ENCODE measurements at places on chromosomes 2 and 18. TPM values are rescaled to one million over a fixed set of nuclear protein-coding genes. Genes with fewer than 3 reads are reported as not detected.

Gene CABYR
- 6.1 TPM for total RNA-seq

Gene CCDC148
- total RNA-seq = 0.71 TPM

Gene AOX1
- total RNA-seq = 56.1 TPM

Gene TGFA
- total RNA-seq = 1.9 TPM

Gene RAD51AP2
- total RNA-seq = not detected

- DNase-seq = no peak
- no peaks in the 10 kb centered on the region for H3K36me3 ChIP-seq
- H3K4me3 ChIP-seq = no peak overlapping the region
- no peaks in the 10 kb centered on the region for H3K27me3 ChIP-seq
- no peak overlapping the region for H3K27ac ChIP-seq
- H3K4me1 ChIP-seq = no peaks in the 10 kb centered on the region
Observed at GRCh38 chr2:26355038-26355995, 8.7 kb upstream of the ADGRF3 start.

GRCh38 chr2:99810225-99810624 lies 320.4 kb upstream of the REV1 start:
- H3K4me1 ChIP-seq = peaks cover 5% of the 10 kb centered on the region
- no peak for DNase-seq
- no peak overlapping the region for H3K27ac ChIP-seq
- no peaks in the 10 kb centered on the region for H3K36me3 ChIP-seq
- H3K27me3 ChIP-seq = no peaks in the 10 kb centered on the region
- H3K4me3 ChIP-seq = no peak overlapping the region

- H3K4me3 ChIP-seq = no peak overlapping the region
- H3K27ac ChIP-seq = peak overlapping the region; percentile 26
- no peak for DNase-seq
- no peaks in the 10 kb centered on the region for H3K27me3 ChIP-seq
- no peaks in the 10 kb centered on the region for H3K36me3 ChIP-seq
Observed at GRCh38 chr2:86243950-86244733, 44.9 kb downstream of the MRPL35 start.

DNA sequence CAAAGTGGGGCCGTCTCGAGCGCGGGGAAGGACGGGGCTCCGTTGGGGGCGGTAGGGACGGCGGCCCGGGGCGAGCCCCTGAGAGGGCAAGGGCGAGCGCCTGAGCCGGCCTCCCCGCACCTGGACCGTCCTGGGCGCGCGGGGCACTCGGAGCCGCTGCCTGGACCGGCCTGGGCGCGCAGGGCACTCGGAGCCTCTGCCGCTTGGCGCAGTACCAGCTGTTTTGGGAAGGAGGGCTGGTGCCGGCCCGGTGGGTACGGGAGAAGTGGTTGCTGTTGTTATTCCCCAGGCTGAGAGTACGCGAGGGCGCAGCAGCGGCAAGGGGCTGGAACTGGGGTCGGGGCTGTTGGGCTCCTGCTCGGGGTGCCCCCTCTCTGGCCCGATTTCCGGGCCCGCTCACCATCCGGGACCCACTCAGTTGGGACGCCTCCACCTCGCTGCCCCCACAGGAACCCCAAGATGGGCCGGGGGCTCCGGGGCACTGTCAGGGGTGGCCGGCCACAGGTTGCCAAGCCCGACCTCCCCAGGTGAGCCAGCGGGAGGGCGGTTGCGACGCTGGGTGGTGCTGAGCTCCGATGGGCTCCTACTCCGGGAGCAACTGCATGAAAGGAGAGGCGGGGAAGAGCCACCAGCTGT lies 579 bp downstream of the ARHGEF4 start:
- no peaks in the 10 kb centered on the region for H3K4me1 ChIP-seq
- no peaks in the 10 kb centered on the region for H3K36me3 ChIP-seq
- H3K27ac ChIP-seq = no peak overlapping the region
- H3K27me3 ChIP-seq = peaks cover 3% of the 10 kb centered on the region
- peak overlapping the region; percentile 50 for H3K4me3 ChIP-seq
- no peak for DNase-seq

DNA sequence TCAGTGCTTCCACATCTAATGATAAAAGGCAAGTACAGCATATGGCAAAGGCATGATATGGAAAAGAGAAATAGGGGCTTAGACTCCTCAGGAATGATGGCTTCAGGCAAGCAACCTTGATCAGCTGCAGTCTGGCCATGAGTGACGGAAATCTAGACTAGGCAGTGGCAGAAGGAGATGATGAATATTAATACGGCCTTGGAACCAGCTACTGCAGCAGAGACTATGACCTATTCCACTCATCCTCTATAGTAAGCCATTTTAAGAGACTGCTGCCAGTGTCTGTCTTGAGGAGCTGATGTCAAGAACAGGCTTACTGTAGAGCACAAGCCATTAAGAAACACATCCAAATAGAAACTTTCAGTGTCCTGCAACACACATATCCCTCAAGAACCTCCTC lies 23.7 kb downstream of the ASXL2 start:
- H3K4me1 ChIP-seq = peaks cover 13% of the 10 kb centered on the region
- H3K27me3 ChIP-seq = no peaks in the 10 kb centered on the region
- no peaks in the 10 kb centered on the region for H3K36me3 ChIP-seq
- H3K27ac ChIP-seq = no peak overlapping the region

DNA sequence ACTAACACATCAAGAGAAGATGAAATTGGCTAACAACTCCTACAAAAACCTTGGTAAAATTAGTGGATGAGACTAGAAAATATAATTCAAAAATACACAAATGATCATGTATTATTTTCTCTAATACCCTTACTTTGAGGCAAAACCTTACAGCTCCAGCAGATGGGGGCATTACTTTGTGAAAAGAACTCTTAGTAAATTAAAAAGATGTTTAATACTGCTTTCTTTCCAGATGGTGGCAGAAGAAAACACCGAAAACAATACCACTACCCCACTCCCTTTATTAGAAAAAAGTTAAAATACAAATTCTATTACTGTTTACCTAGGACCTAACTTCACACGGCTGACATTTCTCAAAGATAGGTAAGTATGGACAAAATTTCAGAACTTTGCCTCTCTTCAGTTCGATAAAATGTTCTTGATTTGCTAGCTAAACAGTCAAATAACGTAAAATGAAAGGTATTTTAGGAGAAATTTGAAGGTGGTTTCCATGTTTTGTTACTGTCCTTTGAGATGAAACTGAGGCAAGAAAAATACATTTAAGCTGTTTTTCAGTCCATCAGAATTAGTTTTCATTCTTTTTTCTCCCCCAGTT lies 30.6 kb downstream of the ORC4 start:
- peak overlapping the region; percentile 49 for H3K4me3 ChIP-seq
- H3K4me1 ChIP-seq = no peaks in the 10 kb centered on the region
- no peaks in the 10 kb centered on the region for H3K36me3 ChIP-seq
- no peak for DNase-seq
- no peak overlapping the region for H3K27ac ChIP-seq

DNA sequence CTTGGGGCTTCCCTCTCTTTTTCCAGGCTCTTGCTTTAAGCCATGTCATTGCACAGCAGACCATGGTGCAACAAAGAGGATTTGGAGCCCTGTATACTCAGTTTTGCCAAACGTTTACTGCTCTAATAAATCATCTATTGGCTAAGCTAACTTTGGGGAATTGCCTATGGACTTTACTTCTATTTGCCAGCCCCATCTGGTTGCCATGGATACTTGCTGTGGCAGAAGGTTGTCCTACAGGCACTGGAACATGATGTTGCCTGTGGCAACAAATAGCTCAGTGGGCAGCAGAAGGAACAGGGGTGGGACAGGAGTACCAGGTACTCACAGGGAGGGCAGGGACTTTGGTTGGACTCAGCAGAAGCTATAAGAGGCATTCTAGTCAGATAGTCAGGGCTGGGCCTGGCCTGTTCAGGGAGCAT lies 129.7 kb downstream of the CCDC85A start:
- no peak for DNase-seq
- no peaks in the 10 kb centered on the region for H3K36me3 ChIP-seq
- H3K27me3 ChIP-seq = no peaks in the 10 kb centered on the region
- no peaks in the 10 kb centered on the region for H3K4me1 ChIP-seq

GRCh38 chr2:9774266-9774665 lies 69.0 kb upstream of the TAF1B start:
- peaks cover 14% of the 10 kb centered on the region for H3K4me1 ChIP-seq
- H3K27me3 ChIP-seq = no peaks in the 10 kb centered on the region
- no peaks in the 10 kb centered on the region for H3K36me3 ChIP-seq
- H3K4me3 ChIP-seq = no peak overlapping the region
- no peak overlapping the region for H3K27ac ChIP-seq
- no peak for DNase-seq

DNA sequence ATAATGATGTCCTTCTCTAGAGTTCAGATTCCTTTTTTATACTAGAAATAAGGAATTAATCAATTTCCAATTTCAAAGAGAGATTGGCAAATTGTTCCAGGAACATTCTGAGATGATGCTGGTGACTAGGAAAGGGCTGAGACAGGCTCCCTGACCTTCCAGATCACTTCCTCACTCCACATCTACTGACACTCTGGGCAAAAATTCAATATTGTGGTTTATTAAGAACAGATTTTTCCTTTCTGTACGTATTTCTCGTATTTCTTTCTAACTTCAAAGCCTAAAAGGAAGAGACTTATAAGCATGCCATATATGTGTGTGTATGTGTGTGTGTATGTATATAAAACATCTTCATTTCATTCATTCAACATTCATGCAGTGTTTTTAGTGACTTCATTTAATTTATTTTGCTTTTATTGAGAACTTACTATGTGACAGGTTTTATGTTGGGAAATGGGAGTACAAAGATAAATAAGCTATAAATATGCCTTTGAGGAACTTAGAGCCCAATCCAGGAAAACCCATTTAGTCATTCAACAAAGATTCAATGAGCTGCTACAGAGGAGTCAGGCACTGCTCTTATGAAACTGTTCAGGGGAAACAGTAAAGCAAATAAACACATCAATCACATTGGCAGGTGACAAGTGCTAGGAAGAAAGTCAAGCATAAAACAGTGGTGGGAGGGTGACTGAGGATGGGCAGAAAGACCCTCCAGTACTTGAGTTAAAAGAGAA lies 137.9 kb downstream of the RDH14 start:
- H3K4me3 ChIP-seq = no peak overlapping the region
- no peak overlapping the region for H3K27ac ChIP-seq
- DNase-seq = no peak
- no peaks in the 10 kb centered on the region for H3K27me3 ChIP-seq
- H3K4me1 ChIP-seq = no peaks in the 10 kb centered on the region

DNA sequence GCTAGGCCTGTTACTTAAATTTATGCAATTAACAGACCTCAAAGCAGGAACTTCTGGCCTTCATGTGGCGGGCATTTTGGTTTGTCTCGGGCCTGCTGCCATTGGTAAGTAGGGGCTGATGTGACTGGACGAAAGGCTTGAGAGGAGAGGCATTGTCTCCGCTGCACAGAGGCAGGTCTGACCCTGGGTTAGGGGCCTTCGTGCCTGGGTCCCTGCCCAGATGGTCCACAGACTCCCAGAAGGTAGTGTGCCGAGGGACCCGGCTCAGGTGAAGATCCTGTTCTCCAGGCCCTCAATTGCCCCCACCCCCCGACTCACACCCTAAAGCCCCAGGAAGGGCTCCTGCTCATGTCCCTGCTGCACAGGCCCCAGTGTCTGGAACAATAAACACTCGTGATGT lies 764.9 kb downstream of the TMEM182 start:
- no peak overlapping the region for H3K4me3 ChIP-seq
- H3K27me3 ChIP-seq = no peaks in the 10 kb centered on the region
- no peaks in the 10 kb centered on the region for H3K36me3 ChIP-seq
- no peaks in the 10 kb centered on the region for H3K4me1 ChIP-seq

- H3K27me3 ChIP-seq = no peaks in the 10 kb centered on the region
- no peak overlapping the region for H3K27ac ChIP-seq
- no peaks in the 10 kb centered on the region for H3K4me1 ChIP-seq
- H3K36me3 ChIP-seq = no peaks in the 10 kb centered on the region
Observed at GRCh38 chr18:59123588-59124369, 15.9 kb upstream of the SEC11C start.

GRCh38 chr2:175687465-175687864 lies 314.6 kb downstream of the LNPK start:
- H3K36me3 ChIP-seq = no peaks in the 10 kb centered on the region
- H3K4me1 ChIP-seq = no peaks in the 10 kb centered on the region
- H3K27ac ChIP-seq = no peak overlapping the region
- H3K27me3 ChIP-seq = peaks cover 11% of the 10 kb centered on the region
- no peak overlapping the region for H3K4me3 ChIP-seq
- DNase-seq = no peak

DNA sequence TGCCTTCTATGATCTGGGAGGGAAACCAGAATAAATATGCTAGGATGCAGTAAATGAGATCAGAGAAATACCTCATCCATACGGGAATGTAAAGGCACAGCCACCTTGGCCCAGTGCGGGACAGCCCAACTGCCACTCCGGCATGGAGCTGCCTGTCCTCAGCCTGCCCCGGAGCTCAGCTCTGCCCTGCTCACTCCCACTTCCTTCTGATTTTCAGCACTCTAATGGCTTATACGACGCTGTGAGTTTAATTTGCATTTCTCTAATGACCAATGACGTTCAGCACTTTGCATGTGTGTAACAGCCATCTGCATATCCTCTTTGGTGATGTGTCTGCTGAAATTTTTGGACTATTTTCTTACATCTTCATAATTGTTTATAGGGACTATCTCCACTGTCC lies 172.5 kb upstream of the RAB6C start:
- H3K4me3 ChIP-seq = no peak overlapping the region
- no peaks in the 10 kb centered on the region for H3K36me3 ChIP-seq
- H3K27ac ChIP-seq = no peak overlapping the region
- no peak for DNase-seq

Measured in thoracic aorta (tissue), 2 donors.